ENCODE measurements at places on chromosomes 2 and 18. TPM values are rescaled to one million over a fixed set of nuclear protein-coding genes. Genes with fewer than 3 reads are reported as not detected.

Gene RAB1A
- 143 TPM for total RNA-seq

Gene INHBB
- total RNA-seq = 0.66 TPM

Gene CXCR4
- total RNA-seq = 0.06 TPM

Gene NDUFS1
- total RNA-seq = 198 TPM

Gene SLC4A1AP
- total RNA-seq = 17.4 TPM

Gene SCN1A
- not detected for total RNA-seq

Gene ELOA2
- not detected for total RNA-seq

Gene PDIA6
- 293 TPM for total RNA-seq

Gene IL1RL1
- not detected for total RNA-seq

Gene RIT2
- 5.1 TPM for total RNA-seq

Gene ANO7
- total RNA-seq = 0.91 TPM

Gene TXNDC9
- total RNA-seq = 67.6 TPM

Gene CBLN2
- total RNA-seq = 15.2 TPM

Gene IL1A
- 0.06 TPM for total RNA-seq

Gene OR6B2
- not detected for total RNA-seq

All from H4 (cell line).